ENCODE measurements at places on chromosomes 13 and 19. TPM values are rescaled to one million over a fixed set of nuclear protein-coding genes. Genes with fewer than 3 reads are reported as not detected.
A peak's percentile ranks its signal among the peaks of the same experiment; 100 is the strongest.

Gene PRR22
- 6.4 TPM for total RNA-seq

Gene COPE
- 310 TPM for total RNA-seq

Gene EDNRB
- not detected for total RNA-seq

Gene NCAN
- total RNA-seq = not detected

Gene NXNL1
- total RNA-seq = not detected

Gene SCGB2B2
- not detected for total RNA-seq

Gene C19orf85
- 0.23 TPM for total RNA-seq

Gene RAVER1
- 31.5 TPM for total RNA-seq

Gene NLRP9
- not detected for total RNA-seq

GRCh38 chr13:94065741-94066140 lies 413.7 kb downstream of the DCT start:
- H3K4me3 ChIP-seq = no peak overlapping the region
- H3K36me3 ChIP-seq = no peaks in the 10 kb centered on the region
- H3K4me1 ChIP-seq = peaks cover 9% of the 10 kb centered on the region
- no peak for DNase-seq

GRCh38 chr19:50377051-50377461 lies 799 bp downstream of the NR1H2 start:
- H3K4me1 ChIP-seq = peaks cover 5% of the 10 kb centered on the region
- DNase-seq = peak; percentile 32
- H3K36me3 ChIP-seq = peaks cover 47% of the 10 kb centered on the region
- peak overlapping the region; percentile 100 for H3K27ac ChIP-seq

GRCh38 chr19:14072535-14073260 lies at the start of gene MISP3:
TSS of gene MISP3 (plus strand) at chr19:14072786. CDS start at chr19:14073310, 524 bp downstream.
- H3K4me3 ChIP-seq = peak within 1 kb of the TSS; percentile 86
- H3K4me1 ChIP-seq = no peaks in the 10 kb centered on the region
- no peak within 1 kb of the TSS for H3K27ac ChIP-seq
- H3K36me3 ChIP-seq = no peaks in the 10 kb centered on the region
- H3K27me3 ChIP-seq = no peaks in the 10 kb centered on the region

DNA sequence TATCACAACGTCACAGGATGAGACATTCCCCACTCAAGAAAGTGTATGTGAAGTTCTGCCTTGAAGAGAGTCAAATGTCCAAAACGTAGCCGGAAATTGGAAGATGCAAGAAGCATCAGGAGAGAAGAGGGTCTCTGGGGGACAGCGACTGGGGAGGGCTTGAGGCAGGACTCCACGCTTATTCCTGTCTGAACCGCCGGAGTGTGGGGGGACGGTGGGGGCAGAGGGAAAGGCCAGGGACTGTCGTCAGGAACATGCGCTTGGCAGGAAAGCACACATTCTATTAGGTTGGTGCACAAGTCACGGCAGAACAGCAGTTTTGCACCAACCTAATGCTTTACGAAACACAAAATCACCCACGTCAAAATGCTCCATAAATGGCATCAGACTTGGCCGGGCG lies 95.3 kb upstream of the TM9SF2 start:
- no peaks in the 10 kb centered on the region for H3K36me3 ChIP-seq
- no peak overlapping the region for H3K27ac ChIP-seq
- DNase-seq = no peak
- H3K4me1 ChIP-seq = peaks cover 6% of the 10 kb centered on the region

GRCh38 chr19:29535214-29535831 lies 9.5 kb downstream of the VSTM2B start:
- no peak overlapping the region for H3K4me3 ChIP-seq
- no peaks in the 10 kb centered on the region for H3K27me3 ChIP-seq
- H3K4me1 ChIP-seq = no peaks in the 10 kb centered on the region
- DNase-seq = no peak
- peaks cover 10% of the 10 kb centered on the region for H3K36me3 ChIP-seq
- H3K27ac ChIP-seq = no peak overlapping the region

DNA sequence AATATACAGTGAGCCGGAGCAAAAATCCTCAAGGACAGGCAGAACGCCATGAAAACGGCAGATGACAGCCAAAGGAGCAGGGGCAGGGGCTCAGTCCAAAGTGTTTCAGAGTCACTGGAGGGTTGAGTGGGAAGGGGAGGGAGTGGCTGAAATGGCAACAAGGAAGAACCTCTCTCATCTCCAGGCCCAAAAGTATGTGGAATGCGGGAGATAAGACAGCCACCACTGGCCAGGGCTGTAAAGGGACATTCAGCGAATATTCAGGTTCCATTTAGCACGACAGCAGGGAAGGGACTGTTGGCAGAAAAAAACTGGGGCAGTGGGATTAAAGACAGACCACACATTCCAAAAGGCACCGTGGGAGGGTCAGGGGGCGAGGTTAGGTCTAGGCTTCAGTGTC lies 48.4 kb downstream of the USPL1 start:
- no peak overlapping the region for H3K4me3 ChIP-seq
- H3K27me3 ChIP-seq = no peaks in the 10 kb centered on the region
- DNase-seq = no peak

DNA sequence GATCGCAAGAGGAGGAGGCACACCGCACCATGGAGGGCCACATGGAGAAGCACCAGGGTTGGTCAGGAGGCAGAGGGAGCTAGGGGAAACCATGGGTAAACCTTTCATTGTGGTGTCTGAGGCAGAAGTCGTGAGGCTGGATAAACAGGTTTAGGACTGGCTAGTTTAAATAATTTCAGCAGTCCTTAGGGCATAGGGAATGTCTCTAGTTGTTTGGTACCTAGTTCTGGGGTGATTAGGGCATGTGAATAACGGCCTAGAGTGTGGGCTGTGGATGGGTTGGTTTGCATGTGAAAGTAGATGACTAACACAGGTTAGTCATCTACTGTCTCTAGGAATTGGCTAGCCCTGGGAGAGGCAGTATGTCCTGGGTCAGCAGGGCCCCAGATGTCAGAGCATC lies 102.3 kb downstream of the STOML3 start:
- no peaks in the 10 kb centered on the region for H3K36me3 ChIP-seq
- no peak overlapping the region for H3K4me3 ChIP-seq
- H3K27me3 ChIP-seq = peaks cover 34% of the 10 kb centered on the region

GRCh38 chr13:50712456-50712855 lies 131.0 kb downstream of the DLEU7 start:
- H3K4me1 ChIP-seq = peaks cover 5% of the 10 kb centered on the region
- H3K27me3 ChIP-seq = no peaks in the 10 kb centered on the region
- no peak overlapping the region for H3K4me3 ChIP-seq
- no peak for DNase-seq
- H3K36me3 ChIP-seq = peaks cover 7% of the 10 kb centered on the region

DNA sequence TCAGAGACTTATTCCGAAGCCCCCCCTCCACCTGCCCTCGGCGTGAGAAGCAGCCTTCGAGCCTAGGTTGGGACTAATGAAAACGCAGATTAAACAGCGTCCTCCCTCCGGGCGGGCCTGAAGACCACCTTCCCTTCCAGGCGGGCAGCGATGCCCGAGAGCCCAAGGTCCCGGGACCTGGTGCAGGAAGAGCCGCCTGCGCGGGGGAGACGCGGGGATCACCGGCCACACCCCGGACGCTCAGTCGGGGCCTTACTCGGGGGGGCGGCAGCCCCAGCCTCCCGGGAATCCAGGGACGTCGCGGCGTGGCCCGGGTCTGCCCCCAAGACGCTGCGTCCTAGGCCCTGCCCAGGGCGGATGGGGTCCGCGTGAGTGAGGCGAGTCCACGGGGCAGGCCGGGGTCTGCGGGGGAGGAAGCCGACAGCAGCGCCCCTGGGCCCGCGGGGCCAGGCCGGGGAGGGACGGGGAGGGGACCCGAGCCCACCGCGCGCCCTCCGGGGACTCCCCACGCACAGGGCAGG lies 33.3 kb upstream of the SPACA7 start:
- no peaks in the 10 kb centered on the region for H3K4me1 ChIP-seq
- no peaks in the 10 kb centered on the region for H3K36me3 ChIP-seq
- no peak overlapping the region for H3K4me3 ChIP-seq
- no peaks in the 10 kb centered on the region for H3K27me3 ChIP-seq
- no peak overlapping the region for H3K27ac ChIP-seq

- H3K27ac ChIP-seq = peak overlapping the region; percentile 46
- H3K36me3 ChIP-seq = no peaks in the 10 kb centered on the region
- H3K4me1 ChIP-seq = peaks cover 10% of the 10 kb centered on the region
- no peak overlapping the region for H3K4me3 ChIP-seq
Observed at GRCh38 chr13:85520445-85520844, 278.8 kb downstream of the SLITRK6 start.

- H3K27me3 ChIP-seq = peaks cover 60% of the 10 kb centered on the region
- no peaks in the 10 kb centered on the region for H3K36me3 ChIP-seq
- no peak overlapping the region for H3K4me3 ChIP-seq
- H3K4me1 ChIP-seq = no peaks in the 10 kb centered on the region
Observed at GRCh38 chr13:91491980-91492379, 93.6 kb downstream of the GPC5 start.

DNA sequence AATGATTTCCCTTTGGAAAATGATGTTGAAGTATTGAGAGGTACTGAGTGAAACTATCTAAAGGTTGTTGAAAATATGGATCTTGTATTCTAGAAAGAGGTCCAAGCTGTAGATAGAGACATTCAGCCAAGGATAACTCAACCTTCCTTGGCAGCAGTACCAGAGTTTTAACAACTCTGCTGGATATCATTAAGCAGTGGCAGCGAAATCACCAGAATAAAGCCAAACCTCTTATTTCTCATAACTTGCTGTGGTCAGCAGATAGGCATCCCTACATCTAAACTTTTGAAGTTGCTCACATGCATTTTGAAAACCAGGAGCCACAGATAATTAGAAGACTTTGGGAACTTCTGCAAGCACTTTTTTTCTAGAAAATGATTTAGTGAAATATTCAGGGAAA lies 559.8 kb downstream of the IRS2 start:
- no peaks in the 10 kb centered on the region for H3K27me3 ChIP-seq
- no peak overlapping the region for H3K4me3 ChIP-seq
- no peak for DNase-seq
- H3K27ac ChIP-seq = no peak overlapping the region

DNA sequence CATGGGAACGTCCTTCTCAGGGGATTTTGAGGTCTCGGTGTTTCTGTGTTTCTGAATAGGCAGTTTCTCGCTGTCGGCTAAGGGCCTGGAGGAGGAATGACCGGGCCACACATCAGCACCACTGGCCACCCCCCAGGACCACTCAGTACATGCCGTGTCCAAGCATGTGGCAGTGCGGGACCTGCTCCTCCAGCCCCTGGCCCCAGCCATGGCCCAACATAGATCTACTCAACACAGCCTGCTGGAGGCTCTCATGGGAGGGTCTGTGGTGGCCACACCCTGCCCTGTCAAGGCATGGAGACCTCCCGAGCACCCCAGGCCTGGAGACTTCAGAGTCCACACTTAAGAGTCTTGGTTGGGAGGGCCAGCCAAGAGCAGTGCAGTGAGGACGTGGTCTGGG lies 17.5 kb downstream of the IZUMO4 start:
- no peak for DNase-seq
- no peak overlapping the region for H3K4me3 ChIP-seq
- H3K4me1 ChIP-seq = peaks cover 7% of the 10 kb centered on the region
- no peak overlapping the region for H3K27ac ChIP-seq

- H3K4me1 ChIP-seq = no peaks in the 10 kb centered on the region
- H3K4me3 ChIP-seq = no peak overlapping the region
- no peak overlapping the region for H3K27ac ChIP-seq
- H3K36me3 ChIP-seq = no peaks in the 10 kb centered on the region
- peaks cover 82% of the 10 kb centered on the region for H3K27me3 ChIP-seq
- DNase-seq = no peak
Observed at GRCh38 chr13:77725071-77725470, 27.6 kb downstream of the SLAIN1 start.

DNA sequence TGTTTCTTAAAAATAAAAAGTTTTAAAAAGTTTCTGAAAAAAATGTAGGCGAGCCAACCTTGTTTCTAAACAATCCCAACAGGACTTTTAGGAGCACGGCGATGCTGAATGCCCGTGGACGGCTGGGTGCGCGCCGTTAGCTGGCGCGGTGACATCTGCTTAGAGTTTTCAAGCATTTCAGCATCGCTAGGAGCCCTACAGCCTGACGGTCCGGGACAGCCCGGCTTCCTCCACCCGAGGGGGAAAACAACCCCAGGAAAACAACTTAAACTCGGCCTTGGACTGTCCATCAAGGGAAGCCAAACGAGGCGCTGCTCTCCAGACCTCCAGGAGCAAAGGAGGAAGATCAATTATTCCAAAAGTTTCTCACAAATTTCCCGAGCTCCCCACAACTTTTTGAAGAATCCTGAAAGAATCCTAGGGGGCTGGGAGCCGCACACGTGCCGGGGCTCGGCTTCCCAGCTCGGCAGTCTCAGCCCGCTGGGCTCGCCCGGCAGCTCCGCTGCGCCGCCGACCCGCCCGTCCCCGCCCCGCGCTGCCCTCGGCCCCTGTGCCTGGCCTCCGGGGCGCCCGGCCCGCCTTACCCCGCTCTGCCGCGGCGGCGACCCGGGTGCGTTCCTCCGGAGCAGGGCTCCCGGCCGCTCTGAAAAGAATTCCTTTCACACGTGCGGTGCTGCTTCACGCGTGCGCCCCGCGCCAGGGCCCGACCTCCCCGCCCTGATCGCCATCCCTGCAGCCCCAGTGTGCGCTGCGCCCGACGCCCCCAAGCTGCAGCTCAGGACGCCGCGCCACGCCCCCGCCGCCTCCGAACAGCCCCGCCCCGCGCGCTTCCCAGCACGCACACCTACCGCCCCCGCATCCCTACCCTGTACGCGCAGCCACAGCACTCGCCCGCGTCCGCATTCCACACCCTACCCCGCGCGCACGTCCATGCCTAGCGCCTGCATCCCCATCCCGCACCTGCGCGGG lies at the start of gene GJA3:
TSS of gene GJA3 (minus strand) at position 747 of the 969 bp plus-strand sequence. CDS start 17,764 bp downstream, outside the sequence.
- peak; percentile 57 for DNase-seq
- no peaks in the 10 kb centered on the region for H3K27me3 ChIP-seq
- no peak within 1 kb of the TSS for H3K27ac ChIP-seq
- no peaks in the 10 kb centered on the region for H3K36me3 ChIP-seq
- H3K4me1 ChIP-seq = peaks cover 8% of the 10 kb centered on the region
- peak within 1 kb of the TSS; percentile 76 for H3K4me3 ChIP-seq

DNA sequence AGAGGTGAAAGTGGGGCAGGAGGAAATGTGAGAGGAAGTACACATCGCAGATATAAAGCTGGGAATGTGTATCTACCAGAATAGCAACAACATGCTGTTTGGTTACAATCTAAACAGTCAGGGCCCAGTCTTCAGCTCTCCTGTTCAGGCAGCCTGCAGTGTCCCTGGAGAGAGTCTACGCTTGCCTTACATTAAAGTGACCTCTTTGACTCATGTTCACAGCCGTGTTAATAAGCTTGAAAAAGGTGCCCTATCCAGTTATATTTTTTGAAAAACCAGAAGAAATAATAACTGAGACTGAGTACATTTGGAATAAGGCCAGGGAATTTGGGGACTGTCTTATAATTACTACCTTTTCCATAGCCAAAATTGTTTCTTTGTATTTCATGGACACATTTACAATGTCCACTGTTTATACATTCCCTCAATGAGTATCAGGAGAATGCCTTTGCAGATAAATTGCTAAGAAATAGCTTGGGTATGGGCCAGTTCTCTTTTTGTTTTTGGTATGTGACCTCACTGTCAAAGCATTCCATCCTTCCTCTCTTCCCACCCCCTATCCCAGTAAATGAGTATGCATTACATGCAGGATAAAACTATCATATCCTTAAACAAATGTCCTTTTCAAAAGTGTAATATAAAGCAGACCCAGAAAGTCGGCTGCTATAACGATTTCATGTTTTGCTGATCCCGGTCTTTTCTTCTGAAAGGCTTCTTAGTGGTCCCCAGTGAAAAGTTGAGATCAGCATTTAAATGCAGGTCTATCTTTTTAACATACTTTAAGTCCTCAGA lies 82.6 kb downstream of the PCDH9 start:
- H3K27me3 ChIP-seq = no peaks in the 10 kb centered on the region
- peak overlapping the region; percentile 49 for H3K27ac ChIP-seq
- H3K4me3 ChIP-seq = peak overlapping the region; percentile 20
- H3K4me1 ChIP-seq = peaks cover 27% of the 10 kb centered on the region
- no peaks in the 10 kb centered on the region for H3K36me3 ChIP-seq

- DNase-seq = peak; percentile 93
- H3K36me3 ChIP-seq = peaks cover 4% of the 10 kb centered on the region
- H3K4me1 ChIP-seq = peaks cover 63% of the 10 kb centered on the region
- peak overlapping the region; percentile 77 for H3K27ac ChIP-seq
- H3K4me3 ChIP-seq = no peak overlapping the region
Observed at GRCh38 chr19:46069806-46070341, 29.1 kb upstream of the IGFL4 start.

All from MCF 10A (cell line).